ENCODE measurements at places on chromosomes 7 and 10.
A peak's percentile ranks its signal among the peaks of the same experiment; 100 is the strongest.

GRCh38 chr7:54846273-54846672 lies 87.3 kb upstream of the SEC61G start:
- no peak for DNase-seq

DNA sequence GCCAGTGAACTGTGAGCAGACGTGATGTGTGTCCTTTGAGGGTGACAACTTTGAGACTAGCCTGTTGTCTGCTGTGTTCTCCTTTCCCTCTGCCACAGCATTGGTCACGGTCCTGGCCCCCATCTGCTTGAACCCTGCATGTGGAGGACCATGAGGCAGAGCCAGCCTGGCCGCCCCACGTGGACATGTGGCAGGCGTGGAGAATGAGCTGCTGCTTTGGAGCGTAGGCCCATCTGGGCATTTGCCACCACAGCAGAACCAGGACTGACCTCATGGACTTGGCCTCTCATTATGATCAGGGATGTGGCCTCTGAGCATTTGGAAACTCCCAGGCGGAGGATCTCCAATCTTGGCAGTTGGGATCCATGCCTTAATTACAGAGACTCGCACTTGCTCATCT lies 448.5 kb downstream of the TCERG1L start:
- DNase-seq = no peak

GRCh38 chr7:140697447-140698143 lies 1.1 kb downstream of the NDUFB2 start:
- no peak for DNase-seq

DNA sequence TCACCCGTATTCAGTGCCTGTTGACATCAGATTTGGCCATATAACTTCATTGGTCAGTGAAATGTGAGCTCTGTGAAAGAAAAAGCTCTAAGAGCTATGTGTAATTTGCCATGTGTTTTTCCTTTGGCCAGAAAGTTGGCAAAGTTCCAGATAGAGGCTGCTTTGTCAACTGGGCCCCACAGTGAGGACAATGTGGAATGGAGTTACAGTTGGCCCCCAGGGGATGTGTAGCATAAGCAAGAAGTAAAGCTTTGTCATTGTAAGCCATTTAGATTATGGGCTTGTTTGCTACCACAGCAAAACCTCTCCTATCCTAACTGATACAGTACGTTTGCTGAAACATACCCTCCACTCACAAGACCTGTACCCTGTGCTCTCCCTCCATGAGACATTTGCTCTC lies 119.1 kb upstream of the HABP2 start:
- DNase-seq = no peak

DNA sequence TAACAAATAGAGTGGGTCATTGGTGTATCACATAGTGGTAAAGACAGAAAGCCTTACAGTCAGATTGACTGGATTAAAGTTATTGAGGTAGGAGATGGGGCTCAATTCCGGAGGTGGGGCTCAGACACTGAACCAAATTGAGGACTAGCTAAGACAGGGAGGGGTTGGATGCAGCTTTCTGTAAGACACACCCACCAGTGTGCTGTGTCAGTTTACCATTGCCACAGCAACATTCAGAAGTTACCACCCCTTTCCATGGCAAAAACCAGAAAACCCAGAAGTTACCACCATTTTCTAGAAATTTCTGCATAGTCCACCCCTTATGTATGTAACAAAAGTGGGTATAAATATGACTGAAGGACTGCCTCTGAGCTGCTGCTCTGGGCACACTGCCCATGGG lies 167.6 kb upstream of the TMEM72 start:
- no peak for DNase-seq

GRCh38 chr7:151755131-151755801 lies 121.6 kb downstream of the PRKAG2 start:
- DNase-seq = no peak

GRCh38 chr10:129894698-129895097 lies 69.4 kb downstream of the EBF3 start:
- DNase-seq = no peak

- no peak for DNase-seq
These were observed 142.3 kb upstream of the BET1 start for GRCh38 chr7:94146408-94146807.

DNA sequence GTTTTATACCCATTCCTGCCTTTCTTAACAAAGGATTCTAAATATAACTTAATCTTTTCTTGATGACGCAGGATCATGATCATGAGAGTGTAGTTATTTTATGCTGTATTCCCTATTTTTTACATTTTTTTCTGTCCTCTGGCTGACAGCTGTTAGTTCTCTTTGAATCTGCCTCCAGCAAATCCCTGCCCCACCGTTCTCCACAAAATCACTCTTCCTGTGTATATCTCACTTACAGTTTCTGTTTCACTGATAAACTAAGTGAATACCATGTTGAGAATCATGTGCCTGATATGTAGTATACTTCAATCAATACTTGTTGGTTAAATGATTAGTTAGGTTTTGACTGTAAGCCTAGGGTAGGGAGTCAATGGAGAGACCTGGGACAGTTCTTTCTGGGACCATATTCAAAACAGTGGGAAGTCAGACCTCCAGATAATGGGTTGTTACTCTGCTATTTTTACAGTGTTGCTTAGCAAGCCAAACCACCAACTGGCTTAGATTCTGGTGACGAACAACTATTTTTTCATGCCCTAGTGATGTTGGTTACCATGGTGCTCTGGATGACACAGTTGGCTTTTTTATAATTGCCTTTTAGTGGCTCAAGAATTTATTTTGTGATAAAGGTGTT lies 12.8 kb downstream of the CNNM1 start:
- DNase-seq = no peak

- DNase-seq = no peak
These were observed 33.0 kb downstream of the ZNF33A start for GRCh38 chr10:38043516-38043915.

GRCh38 chr7:43475983-43476382 lies 106.9 kb upstream of the STK17A start:
- no peak for DNase-seq

DNA sequence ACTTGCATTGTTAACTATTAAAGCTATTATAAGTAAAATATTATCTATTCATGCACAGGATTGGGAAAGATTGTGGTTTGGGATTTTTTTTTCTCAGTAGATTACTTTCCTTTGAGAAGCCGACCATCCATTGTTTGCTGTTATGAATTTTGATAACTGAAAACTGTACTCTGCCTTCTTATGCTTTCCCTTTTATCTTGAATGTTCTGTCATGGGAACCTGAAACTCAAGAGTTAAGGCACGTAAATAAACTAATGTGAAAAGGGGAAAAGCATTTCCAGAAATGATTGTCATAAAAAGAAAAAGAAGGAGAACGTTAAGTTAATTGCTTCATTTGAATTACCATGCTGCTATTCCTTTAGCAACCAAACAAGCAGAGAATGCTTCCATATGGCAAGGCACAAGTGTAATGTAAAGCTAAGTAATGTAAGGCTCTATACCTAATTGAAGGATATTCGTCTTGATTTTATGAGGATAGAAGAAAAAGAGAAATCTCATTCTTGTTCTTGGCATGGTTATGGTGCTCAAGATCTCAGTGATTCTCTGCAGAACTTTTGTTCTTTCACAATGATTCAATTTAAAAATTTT lies 370.8 kb downstream of the AUTS2 start:
- DNase-seq = no peak

DNA sequence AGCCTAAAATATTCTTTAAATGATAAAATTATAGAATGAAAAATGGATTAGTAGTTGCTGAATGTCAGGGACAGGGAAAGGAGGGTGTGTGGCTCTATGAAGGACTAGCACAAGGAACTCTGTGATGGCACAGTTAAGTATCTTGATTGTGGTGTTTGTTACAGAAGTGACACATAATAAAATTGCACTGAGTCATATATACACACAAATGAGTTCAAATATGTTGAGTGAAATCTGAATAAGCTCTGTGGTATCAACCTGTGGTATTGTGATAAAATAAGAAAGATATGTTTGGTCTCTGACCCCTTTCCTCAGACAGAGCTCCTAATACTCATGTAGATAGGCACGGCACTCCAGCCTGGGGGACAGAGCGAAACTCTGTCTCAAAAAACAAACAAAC lies 181.5 kb upstream of the TRIM24 start:
- no peak for DNase-seq

GRCh38 chr10:74875966-74876365 lies 49.6 kb downstream of the KAT6B start:
- no peak for DNase-seq

DNA sequence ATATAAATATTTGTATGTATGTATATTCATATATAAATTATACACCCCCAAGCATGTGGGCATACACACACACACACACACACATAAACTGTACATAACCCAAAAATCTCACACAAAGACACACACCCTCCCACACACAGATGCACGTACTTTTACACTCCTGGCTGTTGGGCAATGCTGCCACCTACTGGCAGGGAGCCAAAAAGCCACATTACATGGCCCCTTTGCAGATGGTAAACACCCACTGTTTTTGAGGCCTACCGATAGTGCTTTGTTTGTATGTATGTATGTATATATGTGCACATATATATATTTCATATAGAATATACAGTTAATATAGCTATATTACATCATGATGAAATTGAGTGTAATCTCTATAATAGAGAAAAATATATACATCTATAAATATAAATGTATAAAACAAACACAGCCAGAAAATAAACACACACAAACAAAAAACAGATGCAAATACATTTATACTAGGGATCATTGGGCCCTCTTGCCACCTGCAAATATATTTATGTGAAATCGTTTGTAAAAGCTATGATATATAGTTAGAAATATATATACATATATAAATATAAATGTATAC lies 120.1 kb upstream of the ACBD5 start:
- peak; percentile 94 for DNase-seq

DNA sequence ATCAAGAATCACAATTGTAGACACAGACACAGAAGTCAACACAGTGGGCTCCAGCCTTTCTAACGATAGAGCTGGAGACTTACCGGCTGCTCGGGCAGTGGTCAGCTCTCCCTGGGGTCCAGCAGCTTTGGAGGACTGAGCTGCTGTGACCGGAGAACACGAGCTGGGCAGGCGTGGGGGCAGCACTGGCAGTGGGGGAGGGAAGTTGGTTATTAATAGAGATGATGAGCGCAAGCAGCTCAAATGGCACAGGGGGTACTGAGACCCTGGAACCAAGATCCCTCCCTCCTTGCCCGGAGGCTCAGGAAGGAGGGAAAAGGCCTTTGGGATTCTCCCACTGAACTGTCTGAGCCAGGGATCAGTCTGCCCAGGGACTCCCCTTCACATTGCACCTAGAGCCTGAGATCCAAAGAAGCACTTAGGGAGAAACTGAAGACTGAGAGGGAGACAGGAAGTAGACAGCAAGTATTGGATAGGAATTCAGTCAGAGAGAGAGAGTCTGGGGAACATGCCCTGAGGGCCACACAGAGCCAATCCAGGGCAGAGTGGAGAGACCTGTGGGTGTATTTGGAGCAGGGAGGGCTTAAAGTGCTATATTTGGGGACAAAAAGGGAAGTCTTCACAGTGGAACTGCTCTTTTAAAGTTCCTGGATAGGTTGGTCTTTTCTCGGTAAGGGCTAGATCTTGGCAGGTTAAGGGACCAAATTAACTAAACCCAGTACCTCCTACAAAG lies at the start of gene MYOZ1:
MYOZ1 (minus strand) TSS at position 147 of the 733 bp plus-strand sequence. CDS start 1,457 bp downstream, outside the sequence.
- no peak for DNase-seq

DNA sequence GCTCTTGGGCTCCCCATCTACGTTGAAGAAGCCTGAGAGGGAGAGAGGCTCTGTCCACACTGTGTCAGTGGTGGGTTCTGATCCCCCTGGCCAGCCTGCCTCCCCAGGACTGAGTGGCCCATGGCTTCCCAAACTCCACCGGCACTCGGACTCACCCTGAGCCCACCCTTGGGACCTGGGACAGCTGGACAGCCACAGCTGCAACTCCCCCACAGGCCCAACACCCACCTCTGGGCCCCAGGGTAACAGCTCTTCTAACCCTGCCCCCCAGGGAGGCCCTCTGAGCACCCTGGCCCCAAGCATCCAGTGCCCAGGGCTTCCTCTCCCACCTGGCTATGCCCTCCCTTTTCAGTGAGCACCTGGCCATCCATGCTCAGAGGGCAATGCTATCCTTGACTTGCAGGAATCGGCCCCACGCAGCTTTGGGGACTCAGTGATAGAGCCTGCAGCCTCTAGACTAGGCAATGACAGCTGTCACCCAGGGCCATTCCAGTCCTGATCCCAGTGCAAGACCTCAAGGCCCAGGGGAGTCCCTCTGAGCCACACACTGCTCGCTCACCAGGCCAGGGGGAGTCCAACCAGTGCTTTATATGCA lies 17.9 kb downstream of the OGDHL start:
- no peak for DNase-seq

DNA sequence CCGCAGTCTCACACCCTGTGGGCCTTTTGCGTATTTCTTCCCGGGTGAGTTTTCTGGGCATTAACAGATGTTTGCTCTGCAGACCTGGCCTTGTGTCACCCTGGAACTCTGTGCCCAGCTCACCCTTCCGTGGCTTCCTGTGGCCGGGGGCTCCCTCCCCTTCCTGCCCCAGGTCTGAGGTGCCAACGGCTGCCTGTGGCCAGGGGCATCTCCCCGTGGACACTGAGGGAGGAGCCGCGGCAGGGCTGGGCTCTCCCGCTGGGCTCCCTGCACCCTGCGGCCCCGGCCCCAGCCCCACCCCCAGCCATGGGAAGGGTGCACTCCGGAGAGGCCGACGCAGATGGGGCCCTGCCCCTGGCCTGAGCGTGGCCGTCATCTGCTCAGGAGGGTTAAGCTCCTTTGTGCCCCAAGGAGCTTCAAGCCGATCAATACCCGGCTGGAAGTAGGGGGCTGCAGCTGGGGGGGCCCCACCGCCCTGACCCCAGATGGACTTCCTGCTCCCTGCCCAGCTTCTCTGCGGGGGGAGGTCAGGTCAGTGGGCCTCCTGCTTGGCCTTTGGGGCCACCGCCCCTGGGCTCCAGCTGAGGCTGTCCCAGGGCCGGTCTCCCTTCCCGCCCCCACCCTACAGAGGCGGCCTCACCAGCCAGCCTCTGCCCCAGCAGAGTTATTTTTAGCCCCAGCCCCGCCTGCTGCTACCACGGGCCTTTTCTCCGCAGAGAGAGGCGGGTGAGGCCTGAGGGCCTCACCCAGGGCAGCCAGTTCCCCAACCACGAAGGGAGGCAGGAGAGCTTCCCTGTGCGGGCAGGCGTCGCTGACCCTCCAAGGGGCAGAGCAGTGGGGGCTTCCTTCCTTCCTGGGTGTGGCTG lies 24.2 kb downstream of the PWWP2B start:
- DNase-seq = no peak

DNA sequence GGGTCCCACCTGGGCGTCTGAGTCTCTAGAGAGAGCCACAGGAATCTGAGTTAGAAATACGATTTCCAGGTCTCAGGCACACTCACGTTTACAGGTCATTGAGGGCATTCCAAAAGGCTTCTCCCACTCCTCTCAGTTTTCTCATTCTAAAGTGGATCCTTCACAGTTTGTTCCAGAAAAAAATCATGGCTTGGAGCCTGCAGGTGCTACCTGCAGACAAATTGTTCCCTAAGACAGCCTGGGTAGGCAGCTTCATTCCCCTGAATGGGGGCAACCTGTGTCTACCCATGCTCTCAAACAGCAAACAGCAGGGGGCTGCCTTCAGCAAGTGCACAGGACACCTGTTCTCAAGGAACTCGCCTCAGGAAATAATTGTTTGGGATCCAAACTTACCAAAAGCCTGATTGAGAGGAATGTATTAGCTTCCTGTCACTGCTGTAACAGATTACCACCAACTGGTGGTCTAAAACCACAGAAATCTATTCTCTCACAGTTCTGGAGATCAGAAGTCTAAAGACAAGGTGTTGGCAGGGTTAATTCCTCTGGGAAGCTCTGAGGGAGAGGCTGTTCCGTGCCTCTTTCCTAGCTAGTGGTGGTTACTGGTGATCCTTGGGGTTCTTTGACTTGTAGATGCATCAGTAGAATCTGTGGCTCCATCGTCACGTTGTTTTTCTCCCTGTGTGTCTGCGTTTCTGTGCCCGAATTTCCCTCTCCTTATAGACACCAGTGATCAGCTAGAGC lies 117.2 kb downstream of the RAB11FIP2 start:
- DNase-seq = no peak

GRCh38 chr7:153327683-153328082 lies 568.1 kb downstream of the ACTR3B start:
- DNase-seq = no peak
